ENCODE measurements at places on chromosomes 2 and 18. TPM values are rescaled to one million over a fixed set of nuclear protein-coding genes. Genes with fewer than 3 reads are reported as not detected.

DNA sequence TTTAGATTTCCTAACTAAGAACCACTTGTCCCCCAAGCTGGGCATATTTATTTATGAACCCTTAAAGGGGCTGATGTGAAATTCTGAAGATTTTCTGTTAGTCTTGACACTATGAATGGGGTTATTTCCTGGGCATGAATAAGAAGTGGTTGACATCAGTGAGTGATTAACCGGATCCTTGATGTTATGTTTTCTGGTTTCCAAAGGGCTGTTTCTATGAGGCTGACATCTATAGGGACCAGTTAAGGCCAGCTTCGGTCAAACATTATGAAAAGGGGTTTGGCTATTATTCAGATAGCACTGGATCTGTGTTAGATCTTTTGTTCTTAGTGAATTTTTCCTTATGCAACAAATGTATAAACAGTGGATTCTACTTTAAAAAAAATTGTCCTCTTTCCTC, 443.7 kb upstream of the SPRED2 start:
- DNase-seq = no peak

- no peak for DNase-seq
These were observed 114.5 kb downstream of the LOXHD1 start for GRCh38 chr18:46542545-46542944.

DNA sequence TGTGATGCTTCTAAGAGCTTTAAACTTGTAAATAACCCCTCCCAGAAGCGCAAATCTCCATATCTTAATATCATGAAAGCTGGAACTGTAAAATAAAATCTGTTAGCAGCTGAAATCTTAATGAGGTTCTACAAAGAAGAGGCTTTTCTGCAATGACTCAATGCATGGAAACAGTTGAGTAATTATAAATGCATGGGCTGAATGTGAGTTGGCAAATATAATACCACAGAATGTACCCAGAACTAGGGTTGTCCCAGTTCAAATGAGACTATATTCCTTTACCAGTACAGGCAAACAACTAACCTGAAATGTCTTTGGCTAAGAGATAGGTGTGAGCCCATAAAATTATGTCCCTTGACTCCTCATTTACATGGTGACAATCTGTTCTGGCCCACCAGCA, 52.9 kb downstream of the SATB2 start:
- no peak for DNase-seq

DNA sequence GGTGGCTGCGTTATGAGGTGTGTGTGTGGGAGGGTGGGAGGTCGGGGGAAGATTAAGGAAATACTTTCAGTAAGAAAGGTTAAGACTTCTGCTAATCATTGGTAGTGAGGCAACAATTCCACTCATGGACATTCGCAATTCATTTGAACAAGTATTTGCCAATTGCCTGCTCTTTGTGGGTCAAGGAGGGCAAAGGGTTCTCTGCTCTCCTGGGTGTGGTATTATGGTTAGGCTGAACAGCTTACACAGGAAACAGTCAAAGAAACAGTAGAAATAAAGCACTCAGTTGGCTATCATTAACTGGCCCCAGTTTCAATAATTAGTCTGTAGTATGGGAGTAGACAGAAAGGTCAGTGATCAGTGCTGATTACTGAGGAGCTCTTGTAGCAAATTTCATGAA, 357.0 kb upstream of the FANCL start:
- no peak for DNase-seq

- DNase-seq = no peak
These were observed 772.3 kb downstream of the LRRTM4 start for GRCh38 chr2:76749858-76750257.

DNA sequence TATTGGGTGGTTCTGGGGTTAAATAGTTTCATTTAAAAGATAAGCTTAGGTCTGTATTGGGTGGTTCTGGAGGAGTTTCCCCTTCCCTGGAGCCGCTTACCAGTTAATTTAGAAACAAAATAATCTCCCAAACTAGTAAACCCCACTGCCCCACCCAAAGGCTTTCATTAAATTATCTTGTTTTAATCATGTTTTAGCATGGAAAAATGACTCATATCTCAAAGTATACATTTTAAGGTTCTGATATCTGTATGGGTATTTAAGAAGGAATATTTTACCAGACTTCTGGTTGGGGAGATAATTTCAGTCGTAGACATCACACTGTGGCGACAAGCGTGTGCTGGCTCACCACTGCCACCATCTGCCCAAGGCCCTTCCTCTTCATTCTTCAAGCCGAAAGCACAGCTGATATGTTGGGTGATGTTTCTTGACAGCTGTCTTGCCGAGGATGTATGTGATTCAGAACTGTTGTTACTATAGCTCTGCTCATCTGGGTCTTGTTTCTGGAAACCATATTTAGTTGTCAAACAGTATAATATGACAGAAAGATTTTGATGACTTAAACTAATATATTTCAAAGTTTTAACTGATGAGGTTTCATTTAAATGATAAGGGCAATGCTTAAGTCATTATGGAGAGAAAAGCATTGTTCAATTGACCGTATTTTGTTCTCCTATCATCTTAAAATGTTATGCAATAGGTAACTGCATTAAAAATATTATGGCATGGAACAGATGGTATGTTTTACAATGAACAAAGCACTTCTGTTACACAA, 5.1 kb downstream of the FIGLA start:
- no peak for DNase-seq

- no peak for DNase-seq
These were observed 70.2 kb upstream of the DAPL1 start for GRCh38 chr2:158724803-158725381.

DNA sequence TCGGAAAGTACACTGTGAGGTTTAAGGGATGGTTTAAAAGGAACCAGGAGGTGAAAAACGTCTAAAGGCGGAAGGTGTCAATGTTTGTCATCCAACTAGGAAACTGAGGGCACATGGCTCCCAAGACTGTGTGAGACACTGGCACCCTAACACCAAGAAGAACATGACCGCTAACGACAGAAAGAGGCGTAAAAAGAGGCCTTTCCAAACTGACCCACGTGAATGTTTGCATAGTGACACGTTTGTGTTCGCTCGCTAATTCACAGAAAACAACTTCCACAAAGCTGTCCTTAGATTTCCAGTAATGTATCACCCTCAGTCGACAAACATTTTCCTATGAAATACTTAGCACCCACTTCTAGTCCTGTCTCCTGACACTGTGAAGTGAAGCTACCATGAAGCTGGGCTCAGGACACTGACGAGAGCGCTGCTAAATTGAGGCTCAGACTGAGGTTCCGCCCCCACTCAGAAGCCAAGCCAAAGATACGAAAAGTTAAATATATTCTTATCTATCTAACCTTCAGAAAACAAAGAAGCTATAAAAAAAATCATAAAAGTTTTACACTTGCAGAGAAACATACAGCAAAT, 86.5 kb downstream of the ZNF516 start:
- DNase-seq = no peak

DNA sequence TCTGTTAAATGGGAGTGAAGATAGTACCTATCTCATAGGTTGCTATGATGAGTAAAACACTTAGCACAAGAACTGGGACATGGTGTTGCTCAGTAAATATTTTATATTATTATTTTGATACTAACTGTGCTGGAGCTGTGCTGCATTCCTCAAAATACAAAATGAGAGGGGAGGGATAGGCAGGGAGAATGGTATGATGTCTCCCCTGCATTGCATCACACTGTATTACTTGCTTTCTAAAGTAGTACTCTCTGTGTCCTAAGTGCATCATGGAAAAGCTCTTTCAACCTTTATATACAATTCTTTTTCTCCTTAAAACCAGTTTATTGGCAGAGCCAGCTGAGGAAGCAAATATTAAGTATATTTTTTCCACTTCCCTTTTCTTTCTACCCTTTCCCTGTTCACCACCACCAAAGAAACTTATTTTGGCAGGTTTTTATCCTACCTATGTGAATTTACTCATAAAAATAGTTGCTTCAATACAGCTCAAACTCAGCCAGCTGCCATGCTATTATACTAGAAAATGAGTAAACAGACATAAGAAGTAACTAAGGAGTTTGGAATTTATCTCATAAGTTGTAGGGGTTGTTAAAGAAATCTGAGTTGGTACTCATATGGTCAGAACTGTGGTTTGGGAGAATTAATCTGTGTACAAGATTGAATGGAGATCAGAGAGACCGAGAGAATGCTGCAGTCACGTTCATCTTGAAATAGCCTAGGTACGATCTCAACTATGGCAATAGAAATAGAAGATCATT, 60.3 kb downstream of the EHBP1 start:
- no peak for DNase-seq

GRCh38 chr2:128196471-128196931, 105.5 kb downstream of the UGGT1 start:
- no peak for DNase-seq

DNA sequence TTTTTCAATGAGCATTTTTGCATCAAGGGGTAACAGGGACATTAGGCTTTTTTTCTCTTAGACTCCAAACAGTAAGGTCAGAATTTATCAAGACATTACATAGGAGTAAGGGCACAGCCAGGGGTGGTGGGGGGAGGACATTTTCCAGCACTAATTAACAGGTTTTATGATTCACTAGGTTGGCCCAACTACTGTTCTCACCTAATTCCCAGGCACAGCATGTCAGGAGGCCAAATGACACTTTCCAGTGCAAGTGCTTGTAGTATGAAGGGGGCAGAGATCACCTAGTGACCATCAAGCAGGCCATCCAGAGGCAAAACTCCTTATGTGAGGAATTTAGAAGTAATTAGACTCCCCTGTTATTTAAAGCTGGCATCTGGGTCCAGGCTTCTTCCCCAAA, 3.9 kb upstream of the MBD2 start:
- DNase-seq = no peak

DNA sequence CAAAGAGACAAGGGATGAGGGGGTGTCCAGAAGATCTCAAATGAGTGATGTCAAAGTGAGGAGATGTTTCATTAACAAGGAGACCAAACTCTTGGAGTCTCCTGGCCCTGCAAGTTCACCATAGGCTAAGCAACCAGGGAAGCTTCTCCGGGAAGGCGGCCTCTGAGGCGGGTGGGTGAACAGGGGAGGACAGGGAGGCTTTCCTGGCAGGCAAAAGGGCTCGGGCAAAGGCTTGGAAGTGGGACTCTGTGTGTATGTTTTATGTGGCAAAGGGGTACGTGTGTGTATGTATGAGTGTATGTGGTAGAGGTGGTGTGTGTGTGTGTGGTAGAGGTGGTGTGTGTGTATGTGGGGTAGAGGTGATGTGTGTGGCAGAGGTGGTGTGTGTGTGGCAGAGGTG, 163.9 kb downstream of the DYSF start:
- no peak for DNase-seq

DNA sequence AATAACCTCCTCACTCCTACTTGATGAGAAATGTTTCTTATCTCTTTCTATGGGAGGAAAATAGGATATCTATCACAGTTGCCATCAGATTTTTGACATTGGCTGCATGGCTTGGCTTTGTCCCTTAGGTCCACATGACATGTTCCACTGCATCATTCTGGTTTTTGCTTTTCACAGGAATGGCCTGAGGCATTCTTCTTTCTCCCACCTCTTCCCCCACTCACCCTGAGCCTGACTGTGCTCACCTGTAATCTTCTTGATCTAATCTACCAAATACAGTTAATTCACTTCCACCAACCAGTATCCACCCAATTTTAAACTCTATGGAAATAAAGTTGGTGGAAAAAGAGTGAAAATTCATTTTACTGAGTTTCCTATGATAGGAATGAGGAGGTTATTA, 763.5 kb upstream of the CELF4 start:
- no peak for DNase-seq

- DNase-seq = no peak
These were observed 22.9 kb downstream of the LTBP1 start for GRCh38 chr2:32969444-32970162.

- no peak for DNase-seq
These were observed 918 bp upstream of the NABP1 start for GRCh38 chr2:191676790-191677645.

DNA sequence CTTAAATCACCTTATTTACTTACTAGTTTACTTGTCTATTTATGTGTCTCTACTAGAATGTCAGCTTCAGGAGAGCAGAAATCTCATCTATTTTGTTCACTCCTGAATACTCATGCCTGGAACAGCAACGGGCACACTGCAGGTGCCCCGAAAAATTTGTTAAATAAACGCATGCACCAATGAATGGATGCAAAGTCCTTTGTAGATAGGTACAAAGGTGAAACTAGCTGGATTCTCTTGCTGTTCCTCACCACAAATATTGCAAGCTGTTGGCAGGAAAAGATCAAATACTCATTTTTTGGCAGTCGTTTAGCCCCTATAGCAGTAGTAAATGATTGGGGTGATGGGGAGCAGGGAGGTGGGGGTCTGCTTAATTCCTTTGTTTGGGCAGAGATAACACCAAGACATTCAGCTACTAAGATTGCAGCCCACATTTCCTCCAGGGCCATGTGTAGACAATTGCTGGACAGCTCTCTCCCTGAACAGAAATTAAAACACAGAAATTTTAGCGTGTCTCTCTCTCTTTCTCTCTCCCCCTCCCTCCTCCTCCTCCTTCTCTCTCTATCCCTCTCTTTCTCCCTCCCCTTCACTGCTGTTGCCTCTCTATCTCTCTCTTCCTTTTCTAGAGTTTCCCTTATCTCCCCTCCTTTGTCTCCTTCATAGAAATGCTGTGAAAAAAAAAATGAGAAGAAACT, 5.4 kb downstream of the MARCHF4 start:
- no peak for DNase-seq

GRCh38 chr2:69585855-69586555, 57.5 kb downstream of the AAK1 start:
- no peak for DNase-seq

DNA sequence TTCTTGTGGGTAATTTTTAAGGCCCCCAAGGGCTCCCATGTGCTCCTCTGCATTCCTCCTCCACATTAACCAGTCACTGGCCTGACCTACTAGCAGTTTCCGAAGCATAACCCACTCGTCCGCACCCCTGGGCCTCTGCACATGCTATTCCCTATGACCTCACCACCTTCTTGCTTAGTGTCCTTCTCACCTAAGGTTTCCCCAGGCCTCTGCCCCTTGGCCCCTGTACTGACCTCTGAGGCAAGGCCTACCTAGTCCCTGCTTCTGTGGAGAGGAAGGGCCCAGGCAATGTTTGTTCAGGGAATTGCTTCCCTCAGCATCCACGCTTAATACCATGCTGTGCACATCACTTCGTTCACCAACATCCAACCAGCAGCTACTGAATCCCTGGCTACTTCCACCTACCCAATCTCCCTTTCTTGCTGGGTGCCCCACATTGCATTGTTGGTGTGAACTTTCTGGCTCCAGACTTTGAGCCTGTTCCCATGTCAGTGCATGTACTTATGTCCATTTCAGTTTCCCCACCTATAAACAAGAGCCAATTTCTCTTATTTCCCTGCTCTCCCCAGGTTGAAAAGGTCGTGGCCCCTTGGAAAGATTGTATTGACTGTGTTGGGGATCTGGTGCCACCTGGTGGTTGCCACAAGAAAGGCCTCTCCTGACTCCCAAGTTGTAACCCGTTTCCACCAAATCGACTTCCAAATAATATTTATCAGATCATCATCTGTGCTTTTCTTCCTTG, 19.2 kb upstream of the TMEM177 start:
- DNase-seq = no peak

- DNase-seq = no peak
These were observed 258.6 kb downstream of the CAMKMT start for GRCh38 chr2:44620189-44620990.

GRCh38 chr18:22558945-22559385, 141.2 kb upstream of the CTAGE1 start:
- DNase-seq = no peak

The CAVIN2 gene
- total RNA-seq = not detected

The PLCL1 gene
- 2.0 TPM for total RNA-seq

The ATP6V1C2 gene
- not detected for total RNA-seq

The COL5A2 gene
- total RNA-seq = 0.23 TPM

The REEP1 gene
- 0.71 TPM for total RNA-seq

The ZNF892 gene
- total RNA-seq = 4.8 TPM

The RNU2-63P gene
- total RNA-seq = 19.7 TPM

The LAPTM4A gene
- total RNA-seq = 27.3 TPM

The PRKAG3 gene
- total RNA-seq = not detected

The LOXHD1 gene
- not detected for total RNA-seq

The PKP4 gene
- 27.0 TPM for total RNA-seq

The CFC1 gene
- total RNA-seq = not detected
